ENCODE measurements at places on chromosomes 7 and 10.

DNA sequence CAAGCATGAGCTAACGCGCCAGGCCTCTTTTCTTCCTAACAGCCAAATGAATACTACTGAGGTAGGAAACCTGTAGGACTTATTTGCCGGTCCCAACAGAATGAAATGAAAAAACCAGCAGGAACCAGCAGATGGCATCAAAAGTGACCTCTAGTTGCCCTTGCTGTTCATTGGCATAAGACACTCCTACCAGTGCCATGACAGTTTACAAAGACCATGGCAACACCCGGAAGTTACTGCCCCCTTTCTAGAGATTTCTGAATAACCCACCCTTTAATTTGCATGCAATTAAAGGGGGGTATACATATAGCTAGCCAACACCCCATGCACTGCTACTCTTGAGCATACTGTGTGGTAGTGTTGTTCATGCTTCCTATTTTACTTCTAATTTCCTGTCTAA is 65.2 kb downstream of the ATE1 start:
- no peak for DNase-seq

GRCh38 chr7:81002421-81002820 is 83.6 kb upstream of the SEMA3C start:
- DNase-seq, result no peak

GRCh38 chr10:11909618-11910017 is 86.5 kb downstream of the PROSER2 start:
- no peak for DNase-seq

DNA sequence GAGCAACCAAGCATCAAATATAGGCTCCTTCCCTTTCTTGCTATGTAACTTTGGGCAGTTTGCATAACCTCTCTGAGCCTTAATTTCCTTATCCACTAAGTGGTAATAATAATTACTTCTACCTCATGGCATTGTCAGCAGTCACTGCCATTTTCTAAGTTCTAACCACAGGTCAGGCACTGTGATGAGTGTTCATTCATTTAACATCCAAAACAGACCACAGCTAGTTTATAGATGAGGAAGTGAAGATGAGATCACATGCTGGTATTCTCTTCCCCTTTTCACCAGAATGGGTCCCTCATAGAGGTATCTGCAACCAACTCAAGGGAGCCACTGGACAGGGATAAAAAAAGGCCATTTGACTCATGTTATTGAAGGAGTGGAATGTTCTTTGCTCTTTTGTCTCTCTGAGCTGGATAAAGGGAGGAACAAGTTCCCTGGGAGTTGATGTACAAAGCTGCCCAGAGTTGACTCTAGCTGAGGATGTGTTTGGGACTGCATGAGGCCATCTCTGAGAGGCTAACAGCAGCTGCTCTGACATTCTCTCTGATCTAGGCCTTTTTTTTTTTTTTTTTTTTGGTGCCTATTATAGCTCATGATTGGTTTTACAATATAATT is 65.0 kb downstream of the DNAJC12 start:
- DNase-seq, result no peak

- DNase-seq, result no peak
These were observed 630.0 kb upstream of the GRM3 start for GRCh38 chr7:86013662-86014061.

GRCh38 chr7:27685893-27686292 is 23.2 kb upstream of the HIBADH start:
- no peak for DNase-seq

- no peak for DNase-seq
These were observed 82.7 kb downstream of the PAX2 start for GRCh38 chr10:100827819-100828737.

DNA sequence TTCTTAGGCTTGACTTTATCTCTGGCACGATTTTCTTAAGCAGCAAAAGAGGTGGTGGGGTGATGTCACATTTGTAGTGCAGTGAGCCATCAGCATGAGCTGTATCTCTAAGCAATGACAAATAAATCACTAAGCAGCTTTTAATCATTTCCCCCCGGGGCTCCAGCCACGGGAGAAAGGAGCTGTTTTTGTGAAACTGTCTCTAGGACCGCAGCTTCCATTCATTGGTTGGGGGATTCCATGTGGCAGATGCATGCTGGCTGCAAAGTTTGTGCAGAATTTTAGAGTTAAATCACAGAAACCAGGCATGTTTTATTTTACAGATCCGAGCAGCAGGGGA is 464 bp downstream of the KIAA1217 start:
- DNase-seq, result no peak

DNA sequence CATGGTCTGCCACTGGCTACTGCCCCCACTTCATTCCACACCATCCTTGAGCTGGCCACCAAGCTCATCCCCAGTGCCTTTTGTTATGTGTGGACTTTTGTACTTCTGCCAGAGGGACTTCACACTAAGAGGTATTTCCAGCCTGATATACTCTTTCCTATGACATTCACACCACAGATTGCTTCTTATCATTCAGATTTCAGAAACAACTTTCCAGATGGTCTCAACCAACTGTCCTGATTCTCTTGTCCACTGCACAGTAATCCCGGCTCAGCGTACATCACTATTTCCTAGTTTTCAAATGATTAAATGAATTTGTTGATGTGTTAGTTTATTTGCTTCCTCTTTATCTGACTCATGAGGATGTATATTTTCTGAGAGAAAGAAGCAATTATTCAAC is 7.1 kb downstream of the CDC14C start:
- DNase-seq, result no peak

DNA sequence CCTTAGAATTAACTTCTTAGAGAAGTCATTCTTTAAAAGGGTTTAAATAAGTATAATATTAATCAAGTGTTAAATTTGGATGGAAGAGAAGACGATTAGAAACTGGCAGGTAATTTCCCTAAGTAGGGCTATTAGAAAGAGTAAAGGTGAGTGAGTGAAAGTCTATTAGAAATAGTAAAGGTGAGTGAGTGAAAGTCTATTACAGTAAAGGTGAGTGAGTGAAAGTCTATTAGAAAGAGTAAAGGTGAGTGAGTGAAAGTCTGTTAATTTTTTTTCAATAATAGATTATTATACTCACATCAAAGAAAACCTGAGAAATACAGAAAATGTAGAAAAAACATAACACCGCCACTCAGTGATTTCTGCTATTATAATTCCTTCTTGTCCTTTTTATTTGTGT is 10.8 kb upstream of the HBP1 start:
- no peak for DNase-seq

GRCh38 chr7:25994433-25994994 is 157.5 kb upstream of the NFE2L3 start:
- DNase-seq, result no peak

DNA sequence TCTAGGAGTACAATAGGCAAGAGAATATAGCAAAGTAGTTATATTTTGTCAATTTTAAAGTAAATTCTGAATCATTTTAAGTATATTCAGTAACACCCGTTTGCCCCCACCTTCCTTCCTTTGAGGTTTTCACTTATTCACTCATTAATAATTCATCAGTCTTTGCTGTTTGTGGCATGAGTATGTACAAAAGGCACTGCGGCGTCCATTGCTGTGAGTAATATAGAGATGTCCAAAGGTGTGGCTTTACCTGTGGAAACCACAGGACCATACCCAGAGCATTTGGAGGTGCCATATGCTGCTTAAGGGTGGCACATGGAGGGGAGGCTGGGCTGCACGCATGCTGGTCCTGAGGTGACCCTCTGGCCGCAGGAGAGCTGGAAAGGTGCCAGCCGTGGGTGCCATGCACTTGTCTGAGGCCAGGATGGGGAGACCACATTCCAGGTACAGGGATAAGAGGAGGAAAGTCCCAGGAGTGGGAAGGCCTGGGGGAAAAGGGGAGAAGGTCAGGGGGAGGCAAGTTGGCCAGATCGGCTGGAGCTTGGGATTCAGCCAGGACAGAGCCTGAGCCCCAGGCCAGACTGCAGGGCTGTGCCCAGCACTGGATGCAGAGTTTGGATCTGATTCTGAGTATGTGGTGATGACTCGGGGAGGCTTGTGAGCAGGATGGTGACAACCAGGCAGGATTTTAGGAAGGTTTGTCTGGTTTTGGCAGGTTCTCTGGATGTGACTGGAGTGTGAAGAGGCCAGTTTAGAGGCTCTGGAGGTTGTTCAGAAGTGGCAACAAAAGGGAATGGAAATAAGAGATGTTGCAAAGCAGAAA is 223.4 kb downstream of the MGMT start:
- DNase-seq, result no peak

DNA sequence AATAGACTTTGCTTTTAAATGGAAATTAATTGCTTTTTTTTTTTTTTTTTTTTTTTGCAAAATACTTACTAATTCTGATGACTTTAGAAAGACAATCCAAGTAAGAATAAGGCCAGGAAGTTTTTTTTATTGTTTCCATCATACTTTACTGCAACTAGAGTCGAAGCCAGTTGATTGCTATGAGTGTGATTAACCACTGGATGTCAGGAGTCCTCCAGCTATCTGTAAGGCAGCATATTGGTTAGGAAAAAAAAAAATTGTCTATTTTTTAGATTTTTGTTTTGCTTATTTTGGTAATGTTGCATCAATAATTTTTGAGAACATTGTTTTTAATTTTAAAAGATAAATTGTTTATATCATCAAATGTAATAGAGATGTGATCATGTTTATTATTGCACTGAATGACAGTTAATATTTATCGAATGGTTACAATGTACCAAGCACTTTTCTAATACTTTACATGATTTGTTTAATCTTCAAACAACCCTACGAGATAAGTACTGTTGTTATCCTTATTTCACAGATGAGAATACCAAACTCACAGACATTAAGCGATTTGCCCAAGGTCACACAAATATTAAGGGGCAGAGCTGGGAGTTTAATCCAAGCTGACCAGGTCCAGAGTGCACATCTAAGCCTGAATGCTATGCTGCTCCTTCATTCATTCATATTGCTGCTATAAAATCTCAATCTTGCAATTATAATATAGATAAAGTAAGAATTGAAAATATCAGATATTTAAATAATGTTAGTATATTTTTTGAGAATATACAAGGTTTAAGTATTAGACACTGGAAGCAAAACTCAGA is 19.9 kb upstream of the LMOD2 start:
- no peak for DNase-seq

DNA sequence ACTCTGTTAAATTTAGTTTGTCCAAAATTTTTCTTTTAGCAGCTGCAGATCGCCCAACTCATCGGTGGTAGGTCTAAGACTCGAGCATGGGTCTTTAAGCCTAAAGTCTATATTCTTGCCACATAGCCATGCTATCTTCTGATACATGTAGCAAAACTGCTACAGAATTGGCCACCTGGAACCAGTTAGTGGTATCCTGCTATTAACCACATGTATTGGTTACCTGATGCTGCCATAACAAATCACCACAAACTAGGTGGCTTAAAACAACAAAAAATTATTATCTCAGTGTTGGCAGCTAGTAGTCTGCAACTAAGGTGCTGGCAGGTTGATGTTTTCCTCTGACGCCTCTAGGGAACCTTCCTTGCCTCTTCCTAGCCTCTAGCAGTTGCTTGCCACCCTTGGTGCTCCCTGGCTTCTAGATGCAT is 96.7 kb upstream of the PIK3CG start:
- DNase-seq, result no peak

- no peak for DNase-seq
These were observed 119.6 kb upstream of the ADO start for GRCh38 chr10:62684911-62685310.

GRCh38 chr7:45229156-45229920 is 71.7 kb downstream of the RAMP3 start:
- no peak for DNase-seq

DNA sequence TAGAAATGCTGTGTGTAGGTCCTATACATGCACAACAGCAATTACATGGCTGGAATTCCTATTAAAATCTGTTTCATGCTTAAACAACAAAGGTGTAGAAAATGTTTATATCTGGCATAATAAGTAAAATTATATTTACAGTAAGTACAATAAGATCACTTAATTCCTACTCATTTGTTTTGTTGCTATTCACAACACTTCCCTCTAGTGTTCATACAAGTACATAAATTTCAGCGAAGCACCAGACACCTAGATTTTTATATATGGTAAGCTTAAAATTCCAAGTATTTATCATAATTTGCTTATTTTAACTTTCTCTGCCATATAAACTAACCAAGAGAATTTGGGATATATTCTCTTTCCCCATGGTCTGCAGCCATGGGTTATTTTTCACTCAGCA is 51.8 kb upstream of the ANK3 start:
- no peak for DNase-seq

- no peak for DNase-seq
These were observed 48.6 kb downstream of the EXOC4 start for GRCh38 chr7:133301444-133301843.

- DNase-seq, result no peak
These were observed 200.3 kb upstream of the ZMIZ1 start for GRCh38 chr10:78868456-78868855.

DNA sequence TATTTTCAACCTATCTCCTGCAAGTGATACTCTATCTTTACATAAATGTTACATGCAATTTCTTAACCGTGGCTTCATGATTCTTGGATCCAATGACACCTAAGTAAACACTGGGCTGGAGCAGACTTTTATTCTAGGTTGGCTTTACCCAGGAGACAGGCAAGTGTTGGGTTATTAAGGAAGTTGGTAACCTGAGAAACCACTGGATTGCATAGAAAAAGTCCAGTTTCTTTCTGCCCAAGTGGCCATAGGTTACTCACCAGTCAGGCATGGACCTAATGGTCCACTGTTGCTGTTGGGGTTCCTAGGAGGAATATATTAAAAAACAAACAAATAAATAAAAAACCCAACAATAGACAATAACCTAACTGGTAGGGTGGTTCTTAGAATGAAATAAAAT is 112.8 kb downstream of the SEMA3D start:
- no peak for DNase-seq

- no peak for DNase-seq
These were observed 220.3 kb downstream of the RPS24 start for GRCh38 chr10:78254013-78254412.

DNA sequence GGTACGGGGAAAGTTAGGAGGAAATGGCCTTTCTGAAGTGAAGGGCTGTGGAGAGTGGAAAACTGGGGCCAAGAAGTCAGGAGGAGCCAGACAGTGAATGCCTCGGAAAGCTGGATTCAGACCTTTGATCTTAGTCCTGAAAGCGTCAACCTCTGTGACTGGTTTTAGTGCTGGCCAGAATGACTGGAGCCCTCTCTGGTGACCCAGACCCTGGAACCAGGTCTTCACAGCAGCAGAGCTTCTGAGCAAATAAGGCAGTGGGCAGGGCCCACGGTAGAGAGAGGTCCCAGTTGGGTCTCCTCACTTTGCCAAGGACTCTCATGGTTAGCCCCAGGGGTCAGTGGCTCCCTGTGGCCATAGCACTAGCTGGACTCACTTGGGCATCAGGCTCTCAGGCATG is 157.7 kb upstream of the EEPD1 start:
- DNase-seq, result no peak

DNA sequence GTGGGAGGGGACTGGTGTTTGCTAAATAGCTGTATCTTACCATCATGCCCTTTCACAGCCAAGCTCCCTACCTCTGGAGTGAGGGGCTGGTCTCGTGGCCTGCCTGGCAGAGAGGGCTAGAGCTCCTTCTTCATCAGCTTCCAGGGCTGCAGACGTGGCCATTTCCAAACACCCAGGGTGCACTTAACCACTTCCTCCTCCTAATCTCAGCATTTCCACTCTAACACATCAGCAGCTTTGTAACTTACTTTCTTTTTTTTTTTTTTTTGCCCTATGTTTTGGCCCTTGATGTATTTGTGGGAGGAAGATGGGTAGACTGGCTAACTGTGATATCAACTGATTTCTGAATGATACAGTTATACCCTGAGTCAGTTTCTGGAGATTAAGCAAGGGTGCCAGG is 27.4 kb downstream of the LRRC4 start:
- no peak for DNase-seq
